ENCODE measurements at places on chromosomes 7 and 10. TPM values are rescaled to one million over a fixed set of nuclear protein-coding genes. Genes with fewer than 3 reads are reported as not detected.

DNA sequence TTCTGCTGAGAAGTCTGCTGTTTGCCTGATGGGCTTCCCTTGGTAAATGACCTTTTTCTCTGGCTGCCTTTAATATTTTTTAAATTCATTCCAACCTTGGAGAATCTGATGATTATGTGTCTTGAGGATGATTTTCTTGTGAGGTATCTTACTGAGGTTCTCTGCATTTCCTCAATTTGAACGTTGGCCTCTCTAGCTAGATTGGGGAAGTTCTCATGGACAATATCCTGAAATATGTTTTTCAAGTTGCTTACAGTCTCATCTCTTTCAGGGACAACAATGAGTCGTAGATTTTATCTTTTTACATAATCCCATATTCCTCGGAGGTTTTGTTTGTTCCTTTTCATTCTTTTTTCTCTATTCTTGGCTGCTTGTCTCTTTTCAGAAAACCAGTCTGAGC, 208.4 kb downstream of the KIF20B start:
- H3K27ac ChIP-seq, result no peak overlapping the region
- H3K4me3 ChIP-seq, result no peak overlapping the region
- no peaks in the 10 kb centered on the region for H3K4me1 ChIP-seq
- no peak for DNase-seq
- no peaks in the 10 kb centered on the region for H3K27me3 ChIP-seq

- H3K36me3 ChIP-seq, result no peaks in the 10 kb centered on the region
- no peaks in the 10 kb centered on the region for H3K4me1 ChIP-seq
- no peaks in the 10 kb centered on the region for H3K27me3 ChIP-seq
- no peak for DNase-seq
- H3K4me3 ChIP-seq, result no peak overlapping the region
Measured at GRCh38 chr10:76318211-76318610, 886.8 kb downstream of the LRMDA start.

The UBE3C gene
- 45.6 TPM for polyA plus RNA-seq

The GJD4 gene
- polyA plus RNA-seq, result 0.09 TPM

The CUZD1 gene
- polyA plus RNA-seq, result 0.90 TPM

The PSD gene
- polyA plus RNA-seq, result 62.0 TPM

- H3K36me3 ChIP-seq, result peaks cover 16% of the 10 kb centered on the region
- DNase-seq, result no peak
- no peaks in the 10 kb centered on the region for H3K27me3 ChIP-seq
Measured at GRCh38 chr10:72424561-72424960, 69.8 kb upstream of the DNAJB12 start.

All from large intestine (tissue), 12 donors.